Brain microvascular endothelial cell (primary cell): ENCODE measurements at places on chromosomes 7 and 10.

DNA sequence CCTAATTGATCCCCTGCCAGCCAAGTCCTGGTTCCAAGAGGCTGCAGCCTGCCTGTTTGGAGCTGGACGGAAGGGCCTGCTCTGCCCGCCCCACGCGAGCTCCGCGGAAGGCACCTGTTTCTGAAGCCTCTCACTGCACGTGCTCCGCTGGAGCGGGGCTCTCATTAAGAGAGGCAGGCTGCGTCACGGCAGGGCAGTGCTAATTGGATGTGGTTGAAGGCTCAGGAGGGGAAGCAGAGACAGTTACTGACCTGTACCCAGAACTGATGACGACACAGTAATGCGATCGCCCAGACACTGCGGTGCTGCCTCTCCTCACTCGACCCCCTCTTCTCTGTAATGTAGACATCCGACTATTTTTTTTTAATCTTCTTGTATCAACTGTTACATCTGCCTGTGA lies 411.1 kb upstream of the MGMT start:
- DNase-seq = no peak

DNA sequence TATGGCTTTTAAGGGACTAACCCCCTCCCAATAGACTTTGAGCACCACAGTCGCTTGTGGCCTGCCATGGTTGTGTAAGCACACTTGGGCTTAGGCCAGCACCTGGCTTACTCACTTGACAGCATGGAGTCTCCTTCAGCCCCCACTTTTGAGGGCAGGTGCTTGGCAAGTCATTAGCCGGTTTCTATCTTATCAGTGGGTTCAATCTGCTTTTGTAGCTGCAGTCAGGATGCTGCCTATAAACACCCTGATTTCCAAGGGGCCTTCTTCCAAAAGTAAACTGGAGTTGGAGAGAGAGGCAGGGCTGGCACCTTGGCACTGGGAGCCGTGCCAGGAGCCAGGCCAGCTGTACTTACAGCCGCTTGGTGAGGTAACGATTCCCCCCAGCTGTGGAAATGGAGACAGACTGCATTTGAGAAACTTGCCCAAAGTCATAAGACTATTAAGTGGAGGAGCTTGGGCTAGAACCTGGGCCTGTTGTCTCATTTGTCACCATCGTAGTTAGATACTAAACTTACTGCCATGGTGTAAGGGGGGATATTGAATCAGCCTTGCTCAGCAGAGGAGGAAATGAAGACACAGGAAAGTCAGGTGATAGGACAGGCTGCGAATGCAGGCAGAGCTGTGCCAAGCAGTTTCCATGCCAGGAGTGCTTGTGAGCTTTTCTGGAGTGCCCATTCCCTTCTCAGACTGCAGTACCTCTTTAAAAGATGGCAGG lies 92.2 kb upstream of the EFCAB10 start:
- no peak for DNase-seq

GRCh38 chr7:132876576-132876975 lies 205.3 kb downstream of the CHCHD3 start:
- no peak for DNase-seq

DNA sequence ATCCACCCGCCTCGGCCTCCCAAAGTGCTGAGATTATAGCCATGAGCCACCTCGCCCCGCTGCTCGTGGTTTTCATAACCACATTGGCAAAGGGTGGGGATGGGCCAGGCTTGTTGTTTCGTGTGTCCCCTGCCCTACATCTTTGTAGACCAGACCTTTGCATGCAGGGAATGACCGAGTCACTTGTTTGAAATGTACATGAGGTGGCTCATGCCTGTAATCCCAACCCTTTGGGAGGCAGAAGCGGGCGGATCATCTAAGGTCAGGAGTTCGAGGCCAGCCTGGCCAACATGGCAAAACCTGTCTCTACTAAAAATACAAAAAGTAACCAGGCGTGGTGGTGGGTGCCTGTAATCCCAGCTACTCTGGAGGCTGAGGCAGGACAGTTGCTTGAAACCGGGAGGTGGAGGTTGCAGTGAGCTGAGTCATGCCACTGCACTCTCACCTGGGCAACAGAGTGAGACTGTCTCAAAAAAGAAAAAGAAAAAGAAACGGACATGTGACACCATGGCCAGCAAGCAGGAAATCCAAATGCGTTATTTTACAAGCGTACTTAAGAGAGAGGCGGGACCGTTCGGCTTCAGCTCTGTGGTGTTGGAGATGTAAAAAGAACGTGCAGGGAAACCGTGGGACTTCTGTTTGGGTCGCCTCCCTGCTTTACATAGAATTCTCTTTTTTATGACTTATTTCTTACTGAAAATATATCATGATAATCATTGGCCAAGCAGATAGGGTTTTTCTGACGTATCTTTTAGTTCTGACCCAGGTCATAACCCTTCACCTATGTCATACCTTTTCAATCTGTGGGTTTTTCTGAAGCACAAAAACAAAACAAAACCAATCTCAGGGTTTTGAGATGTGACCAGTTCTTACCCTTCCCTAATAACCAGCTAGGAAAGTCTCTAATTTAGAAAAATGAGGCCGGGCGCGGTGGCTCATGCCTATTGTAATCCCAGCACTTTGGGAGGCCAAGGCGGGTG lies 45.1 kb downstream of the WIPI2 start:
- DNase-seq = no peak

DNA sequence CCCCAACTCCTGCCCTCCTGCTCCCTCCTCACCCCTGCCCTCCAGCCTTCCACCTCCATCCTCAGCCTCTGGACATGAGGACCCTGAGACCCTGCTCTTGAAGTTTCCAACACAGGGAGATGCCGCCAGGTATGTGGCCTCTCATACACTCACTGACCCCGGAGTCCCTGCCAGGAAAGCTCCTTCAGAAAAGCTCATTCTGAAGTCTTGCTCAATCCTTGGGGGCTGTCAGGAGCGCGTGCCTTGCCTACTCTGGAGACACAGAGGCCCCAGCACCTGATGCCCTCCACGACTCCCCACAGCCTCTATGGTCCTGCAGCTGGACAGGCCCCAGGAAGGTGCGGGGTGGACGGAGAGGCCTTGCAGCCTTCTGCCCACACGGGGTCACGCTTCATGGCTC lies 11.0 kb downstream of the NUDT1 start:
- DNase-seq = no peak

- DNase-seq = no peak
Measured at GRCh38 chr7:25897261-25897782, 254.7 kb upstream of the NFE2L3 start.

GRCh38 chr7:93160410-93160809 lies 12.2 kb upstream of the SAMD9L start:
- DNase-seq = peak; percentile 50

GRCh38 chr7:65397730-65398142 lies 24.1 kb downstream of the ZNF92 start:
- peak; percentile 81 for DNase-seq

DNA sequence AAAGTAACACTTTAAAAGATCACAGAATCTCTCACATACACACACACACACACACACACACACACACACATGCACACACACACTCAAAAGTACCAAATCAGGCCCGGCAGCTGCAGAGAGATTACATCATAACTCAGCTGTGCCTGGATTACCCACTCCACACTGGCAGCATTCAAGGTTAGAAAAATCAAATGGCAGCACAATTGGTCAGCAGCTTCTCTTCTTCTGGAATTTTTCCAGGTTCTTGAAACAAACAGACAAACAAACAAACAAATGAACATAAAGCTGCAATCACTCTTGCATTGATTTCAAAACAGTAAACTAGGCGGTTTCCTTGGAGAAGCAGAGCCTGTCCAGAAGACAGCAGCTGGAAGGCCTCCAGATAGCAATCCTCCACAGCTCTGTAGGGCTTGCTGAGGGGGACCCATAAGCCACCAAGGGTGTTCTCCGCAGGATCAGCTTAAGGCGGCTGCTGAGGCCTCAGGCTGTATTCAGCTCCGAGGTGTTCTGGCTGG lies 24.5 kb upstream of the FAM133B start:
- no peak for DNase-seq
